ENCODE measurements at places on chromosomes 6 and 20.

GRCh38 chr6:110528101-110528929 is 51.9 kb upstream of the SLC22A16 start:
- H3K36me3 ChIP-seq = no peaks in the 10 kb centered on the region
- no peak overlapping the region for H3K27ac ChIP-seq
- no peak overlapping the region for H3K4me3 ChIP-seq
- no peak for DNase-seq
- H3K27me3 ChIP-seq = no peaks in the 10 kb centered on the region

- H3K4me1 ChIP-seq = peaks cover 14% of the 10 kb centered on the region
- no peak overlapping the region for H3K4me3 ChIP-seq
- H3K36me3 ChIP-seq = no peaks in the 10 kb centered on the region
- no peak overlapping the region for H3K27ac ChIP-seq
- H3K27me3 ChIP-seq = no peaks in the 10 kb centered on the region
Observed at GRCh38 chr6:72760114-72760793, 138.4 kb downstream of the KCNQ5 start.

DNA sequence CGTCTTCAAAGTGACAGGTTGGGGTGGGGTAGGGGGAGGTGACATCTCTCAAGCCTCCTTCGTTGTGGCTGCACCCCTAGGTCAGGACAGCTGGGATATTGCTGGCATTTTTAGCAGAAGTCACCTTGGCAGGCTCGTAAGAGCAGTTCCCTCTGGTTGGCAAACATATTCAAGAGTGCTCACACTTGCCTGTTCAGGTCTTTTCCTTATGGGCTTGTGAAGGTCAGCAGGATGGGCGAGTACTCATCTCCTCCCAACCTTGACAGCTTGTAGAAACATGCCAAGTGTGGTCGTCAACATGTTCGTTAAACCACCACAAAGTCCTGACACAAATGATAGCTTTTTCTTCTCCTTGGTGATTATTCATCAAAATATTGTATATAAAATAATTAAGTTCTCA is 113.6 kb downstream of the HDGFL1 start:
- no peaks in the 10 kb centered on the region for H3K4me1 ChIP-seq
- H3K36me3 ChIP-seq = no peaks in the 10 kb centered on the region
- H3K4me3 ChIP-seq = no peak overlapping the region
- no peak for DNase-seq
- no peaks in the 10 kb centered on the region for H3K27me3 ChIP-seq

DNA sequence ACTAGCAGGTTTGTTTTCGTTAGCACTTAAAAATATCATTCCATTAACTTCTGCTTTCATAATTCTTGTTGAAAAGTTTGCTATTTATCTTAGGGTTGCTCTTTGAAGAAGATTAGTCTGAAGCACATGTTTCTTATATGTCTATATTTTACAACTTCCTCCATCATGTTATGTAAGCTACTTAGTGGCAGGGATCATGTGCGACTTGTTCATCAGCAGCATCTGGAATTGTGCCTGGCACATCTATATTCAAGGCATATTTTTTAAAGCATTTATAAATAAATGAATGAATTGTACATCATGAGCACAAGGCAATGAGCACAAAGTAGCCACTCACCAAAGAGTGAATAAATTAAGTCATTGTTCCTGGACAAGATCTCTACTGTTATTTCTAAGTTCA is 187.2 kb upstream of the COL21A1 start:
- H3K4me1 ChIP-seq = no peaks in the 10 kb centered on the region
- no peak for DNase-seq
- no peak overlapping the region for H3K4me3 ChIP-seq

DNA sequence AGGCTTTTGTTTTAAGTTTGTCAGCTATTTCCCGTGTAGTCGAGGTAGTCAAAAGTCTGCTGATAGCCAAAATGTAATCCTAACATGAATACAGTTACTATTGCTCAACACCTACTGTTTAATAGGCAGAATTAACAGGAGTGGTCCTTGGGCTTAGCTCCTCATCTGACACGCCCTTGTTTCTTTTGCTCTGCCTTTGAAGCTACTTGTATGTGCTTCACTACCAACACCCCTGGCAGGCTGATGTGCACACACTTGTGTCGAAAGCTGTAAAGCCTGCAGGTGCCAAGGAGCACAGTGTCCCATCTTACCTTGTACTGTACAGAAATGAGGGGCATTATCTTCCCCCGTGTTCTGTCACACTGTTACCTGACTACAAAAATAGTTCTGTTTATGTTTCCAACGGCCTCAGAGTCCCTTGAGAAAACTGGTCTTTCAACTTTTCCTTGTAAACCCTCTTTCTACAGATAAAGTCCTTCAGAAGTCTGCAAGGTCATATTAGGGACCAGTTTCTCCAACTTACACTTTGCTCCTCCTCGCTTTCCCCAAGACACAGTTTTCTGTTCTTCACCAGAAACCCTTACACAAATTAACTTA is 9.3 kb downstream of the SDHAF4 start:
- peaks cover 6% of the 10 kb centered on the region for H3K4me1 ChIP-seq
- no peaks in the 10 kb centered on the region for H3K27me3 ChIP-seq
- DNase-seq = no peak
- peaks cover 9% of the 10 kb centered on the region for H3K36me3 ChIP-seq
- no peak overlapping the region for H3K27ac ChIP-seq

- H3K27ac ChIP-seq = no peak overlapping the region
- H3K4me1 ChIP-seq = no peaks in the 10 kb centered on the region
- no peaks in the 10 kb centered on the region for H3K36me3 ChIP-seq
- no peaks in the 10 kb centered on the region for H3K27me3 ChIP-seq
- no peak for DNase-seq
Observed at GRCh38 chr20:46624946-46625345, 26.3 kb downstream of the SLC13A3 start.

GRCh38 chr20:9401371-9401770 is 113.0 kb upstream of the LAMP5 start:
- H3K36me3 ChIP-seq = no peaks in the 10 kb centered on the region
- no peak for DNase-seq

DNA sequence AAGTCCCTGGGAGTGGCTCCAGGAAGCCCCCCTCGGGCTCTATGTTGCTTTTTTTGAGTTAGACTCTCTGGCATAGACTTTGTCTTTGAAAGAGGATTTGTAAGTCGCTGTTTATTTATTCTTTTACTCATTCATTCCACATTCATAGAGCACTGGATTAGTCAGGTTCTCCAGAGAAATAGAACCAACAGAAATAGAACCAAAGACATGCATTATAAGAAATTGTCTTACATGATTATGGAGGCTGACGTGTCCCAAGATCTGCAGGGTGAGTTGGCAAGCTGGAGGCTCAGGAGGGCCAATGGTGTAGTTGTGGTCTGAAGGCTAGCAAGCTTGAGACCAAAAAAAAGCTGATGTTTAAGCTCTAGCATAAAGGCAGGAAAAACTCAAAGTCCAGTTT is 98.3 kb upstream of the CHD6 start:
- no peak for DNase-seq
- no peaks in the 10 kb centered on the region for H3K4me1 ChIP-seq
- H3K27me3 ChIP-seq = peaks cover 11% of the 10 kb centered on the region

DNA sequence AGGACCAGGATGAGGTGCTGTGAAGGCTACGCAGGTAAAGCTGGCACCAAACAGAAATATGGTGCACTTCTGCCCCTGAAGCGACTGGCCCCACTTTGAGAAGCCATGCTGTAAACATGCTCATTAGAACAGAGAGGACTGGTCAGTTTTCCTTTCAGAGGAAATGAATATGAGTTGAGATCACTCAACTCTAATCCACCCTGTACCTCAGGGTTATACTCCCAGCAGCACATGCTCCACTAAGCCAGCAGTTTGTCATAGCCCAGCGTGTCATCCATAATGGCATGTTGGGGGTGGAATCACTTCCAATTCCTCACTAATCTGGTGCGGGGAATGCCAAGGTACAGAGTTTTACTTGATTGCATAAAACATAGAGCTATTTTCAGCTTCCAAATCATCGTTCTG is 98.1 kb downstream of the HIVEP2 start:
- H3K27ac ChIP-seq = peak overlapping the region; percentile 86
- no peak for DNase-seq
- no peaks in the 10 kb centered on the region for H3K27me3 ChIP-seq
- no peak overlapping the region for H3K4me3 ChIP-seq

- H3K4me1 ChIP-seq = no peaks in the 10 kb centered on the region
- no peaks in the 10 kb centered on the region for H3K36me3 ChIP-seq
- DNase-seq = no peak
Observed at GRCh38 chr6:140237251-140237650, 862.8 kb upstream of the CITED2 start.

DNA sequence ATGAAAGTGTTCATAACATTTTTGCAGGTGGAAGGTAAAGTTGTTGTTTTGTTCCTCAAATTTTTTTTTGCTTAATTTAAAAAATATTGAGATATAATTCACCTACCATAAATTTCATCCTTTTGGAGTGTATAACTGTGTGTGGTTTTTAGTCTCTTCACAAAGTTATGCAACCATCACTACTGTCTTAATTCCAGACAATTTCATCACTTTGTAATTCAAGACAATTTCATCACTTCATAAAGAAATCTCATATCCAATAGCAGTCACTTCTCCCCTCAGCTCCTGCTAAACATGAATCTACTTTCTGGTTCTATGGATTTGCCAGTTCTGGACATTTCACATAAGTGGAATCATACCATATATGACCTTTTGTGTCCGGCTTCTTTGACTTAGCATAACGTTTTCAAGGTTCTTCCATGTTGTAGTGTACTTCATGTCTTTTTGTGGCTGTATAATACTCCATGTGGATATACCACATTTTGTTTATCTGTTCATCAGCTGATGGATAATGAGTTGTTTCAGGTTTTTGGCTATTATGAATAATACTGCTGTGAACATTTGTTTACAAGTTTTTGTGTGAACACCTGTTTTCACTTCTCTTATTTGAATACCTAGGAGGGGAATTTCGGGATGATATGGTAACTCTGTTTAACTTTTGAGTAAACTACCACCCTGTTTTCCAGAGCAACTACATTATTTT is 18.8 kb downstream of the ZFAND3 start:
- peaks cover 4% of the 10 kb centered on the region for H3K4me1 ChIP-seq
- H3K27me3 ChIP-seq = no peaks in the 10 kb centered on the region
- DNase-seq = no peak

- H3K27me3 ChIP-seq = no peaks in the 10 kb centered on the region
- H3K27ac ChIP-seq = no peak overlapping the region
- H3K4me1 ChIP-seq = peaks cover 8% of the 10 kb centered on the region
- H3K36me3 ChIP-seq = no peaks in the 10 kb centered on the region
Observed at GRCh38 chr20:4942331-4942730, 59.0 kb downstream of the SLC23A2 start.

- no peak for DNase-seq
- H3K4me3 ChIP-seq = no peak overlapping the region
Observed at GRCh38 chr20:22567944-22568871, 16.2 kb downstream of the FOXA2 start.

GRCh38 chr20:16451001-16451400 is 122.2 kb downstream of the KIF16B start:
- no peak overlapping the region for H3K4me3 ChIP-seq
- no peak overlapping the region for H3K27ac ChIP-seq
- peaks cover 6% of the 10 kb centered on the region for H3K36me3 ChIP-seq
- DNase-seq = no peak
- H3K4me1 ChIP-seq = no peaks in the 10 kb centered on the region
- H3K27me3 ChIP-seq = no peaks in the 10 kb centered on the region

GRCh38 chr6:41894366-41895299 is 542 bp downstream of the USP49 start:
- no peaks in the 10 kb centered on the region for H3K36me3 ChIP-seq
- peak overlapping the region; percentile 87 for H3K27ac ChIP-seq
- peak overlapping the region; percentile 90 for H3K4me3 ChIP-seq

DNA sequence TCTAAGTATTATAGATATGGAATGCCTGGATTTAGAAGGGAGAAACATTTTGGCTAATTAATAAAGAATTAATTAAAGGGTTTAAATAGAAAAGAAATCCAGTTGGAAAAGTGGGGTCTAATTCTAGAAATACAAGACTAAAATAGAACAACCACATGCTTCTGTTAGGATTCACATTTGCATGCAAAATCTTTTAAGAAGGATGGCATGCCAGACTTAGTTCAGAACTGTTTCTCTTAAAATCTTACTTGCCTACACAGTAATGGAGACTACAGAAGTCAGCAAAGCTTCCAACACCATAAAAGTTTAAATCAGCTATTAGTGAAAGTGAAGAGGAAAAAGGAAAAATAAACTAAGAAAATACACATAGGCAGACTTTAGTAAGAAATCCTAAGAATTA is 32.7 kb upstream of the KATNA1 start:
- no peak overlapping the region for H3K4me3 ChIP-seq
- H3K4me1 ChIP-seq = no peaks in the 10 kb centered on the region
- no peak for DNase-seq
- H3K27ac ChIP-seq = no peak overlapping the region
- H3K36me3 ChIP-seq = peaks cover 34% of the 10 kb centered on the region

DNA sequence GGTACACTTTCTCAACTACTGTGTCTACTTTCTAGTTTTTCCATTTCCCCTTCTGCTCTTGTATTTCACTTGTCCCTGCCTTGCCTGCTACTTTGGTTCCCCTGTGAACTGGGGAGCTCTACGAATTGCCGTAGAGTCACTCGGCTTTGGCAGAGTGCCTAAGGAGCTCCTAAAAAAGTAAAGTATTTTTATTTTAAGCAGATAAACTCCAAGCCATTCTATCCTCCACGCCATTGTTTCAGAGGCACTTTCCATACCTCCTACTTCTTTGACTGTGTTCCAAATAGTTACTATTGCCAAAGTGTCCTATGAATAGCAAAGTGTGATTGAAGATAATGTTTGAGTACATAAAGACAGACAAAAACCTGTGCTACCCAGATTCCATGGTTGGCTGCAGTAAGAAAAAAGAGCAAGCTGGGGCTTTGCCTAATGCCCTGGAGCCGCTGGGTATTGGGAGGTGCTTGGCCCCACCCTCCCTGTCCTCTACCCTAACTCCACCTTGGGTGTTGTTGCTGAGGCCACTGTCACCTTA is 5.1 kb upstream of the MBOAT1 start:
- no peak for DNase-seq
- H3K27me3 ChIP-seq = no peaks in the 10 kb centered on the region
- peaks cover 32% of the 10 kb centered on the region for H3K4me1 ChIP-seq
- no peak overlapping the region for H3K4me3 ChIP-seq

GRCh38 chr6:157148391-157149323 is 174.7 kb downstream of the TMEM242 start:
- H3K27me3 ChIP-seq = no peaks in the 10 kb centered on the region
- no peak overlapping the region for H3K4me3 ChIP-seq
- DNase-seq = no peak
- H3K4me1 ChIP-seq = peaks cover 38% of the 10 kb centered on the region

Measured in suprapubic skin (tissue), 4 donors.